ENCODE measurements at places on chromosomes 3 and 15.

GRCh38 chr15:57923750-57924149 is 141.8 kb downstream of the ALDH1A2 start:
- DNase-seq = no peak

GRCh38 chr15:40841741-40842140 is 2.1 kb upstream of the SPINT1 start:
- DNase-seq = no peak

GRCh38 chr3:50003824-50004223 is 63.9 kb downstream of the RBM6 start:
- DNase-seq = no peak

DNA sequence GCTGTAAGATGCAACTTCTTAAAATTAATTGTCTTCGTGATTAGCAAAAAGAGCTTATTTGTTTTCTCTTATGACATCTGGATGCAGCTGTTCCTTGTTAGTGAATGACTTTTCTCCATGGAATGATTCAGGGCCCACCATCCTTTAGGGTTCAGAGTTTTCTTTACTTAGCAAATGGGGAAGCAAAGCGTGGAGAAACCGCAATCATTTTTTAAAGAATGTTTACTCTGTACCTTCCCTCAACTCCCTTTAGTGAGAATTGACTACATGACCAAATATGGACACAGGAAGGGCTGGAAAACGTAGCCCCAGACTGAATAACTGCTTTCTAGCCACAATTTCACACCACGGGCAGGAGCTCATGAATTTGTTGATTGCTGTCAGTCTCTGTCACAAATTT is 130.1 kb downstream of the EDEM1 start:
- no peak for DNase-seq

GRCh38 chr3:13158871-13159270 is 85.6 kb upstream of the IQSEC1 start:
- no peak for DNase-seq

- DNase-seq = peak; percentile 10
These were observed 25.2 kb downstream of the EOMES start for GRCh38 chr3:27696906-27697305.

DNA sequence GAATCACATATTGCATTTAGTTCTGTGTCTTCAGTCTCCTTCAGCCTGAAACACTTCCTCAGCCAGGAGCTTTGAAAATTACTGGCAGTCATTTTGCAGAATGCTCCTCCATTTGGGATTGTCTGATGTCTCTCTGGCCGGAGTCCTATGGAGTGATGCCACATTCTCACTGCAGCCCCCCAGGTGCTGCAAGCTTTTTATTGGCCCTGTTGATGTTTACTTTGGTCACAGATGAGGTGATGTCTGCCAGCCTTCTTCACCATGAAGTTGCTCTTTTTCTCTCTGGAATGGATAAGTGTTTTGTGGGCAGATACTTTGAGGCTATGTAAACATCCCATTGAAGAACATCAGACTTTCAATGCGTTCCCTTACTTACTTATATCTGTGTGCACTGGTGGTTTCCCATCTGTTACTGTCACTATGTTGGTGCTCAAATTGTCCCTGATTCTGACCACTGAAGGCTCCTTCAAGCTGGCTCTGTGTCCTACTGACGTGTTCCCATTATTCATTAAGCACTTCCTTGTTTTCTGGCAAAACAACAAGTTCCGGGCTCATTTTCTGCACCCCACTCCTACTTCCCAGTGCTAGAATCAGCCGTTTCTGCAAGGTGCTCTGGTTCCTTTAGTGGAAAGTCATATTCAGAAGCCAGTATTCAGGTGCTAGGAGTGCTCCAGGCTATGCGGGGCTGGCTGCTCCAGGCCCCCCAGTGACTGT is 1.4 kb upstream of the CLEC3B start:
- no peak for DNase-seq

DNA sequence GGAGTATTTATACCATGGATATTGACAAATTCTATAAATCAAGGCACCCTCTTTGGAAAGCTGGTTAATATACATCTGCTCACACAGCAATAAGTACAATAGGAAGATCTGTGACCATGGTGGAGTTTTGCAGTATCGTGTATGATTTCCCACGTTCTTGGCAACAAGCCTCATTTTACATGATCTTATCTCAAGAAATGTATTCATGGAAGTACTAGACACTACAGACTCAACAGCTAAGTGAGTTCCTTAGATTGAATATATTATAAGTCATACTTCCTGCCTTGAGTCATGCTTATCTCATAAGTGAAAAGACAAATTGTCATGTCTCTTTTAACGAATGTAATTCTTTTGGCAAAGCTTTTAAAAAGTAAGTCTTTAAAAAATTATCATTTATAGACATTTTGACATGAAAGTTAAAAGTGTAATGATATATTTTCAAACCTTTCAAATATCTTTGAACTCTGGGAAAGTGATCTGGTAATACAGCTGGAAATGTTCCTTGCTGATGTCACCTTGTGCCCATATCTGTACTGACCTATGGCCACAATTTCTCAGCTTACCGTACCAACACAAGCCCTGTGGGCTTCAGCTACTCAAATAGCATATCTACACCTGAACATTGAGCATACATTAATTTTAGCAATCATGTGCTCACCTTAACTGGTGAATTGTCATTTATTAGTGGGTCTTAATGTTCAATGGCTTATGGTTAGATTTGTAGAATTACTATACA is 130.3 kb upstream of the TMC3 start:
- DNase-seq = no peak

- no peak for DNase-seq
These were observed 149.5 kb downstream of the RYR3 start for GRCh38 chr15:33460166-33460805.

GRCh38 chr15:96326328-96327154 is 4.0 kb upstream of the NR2F2 start:
- peak; percentile 36 for DNase-seq

DNA sequence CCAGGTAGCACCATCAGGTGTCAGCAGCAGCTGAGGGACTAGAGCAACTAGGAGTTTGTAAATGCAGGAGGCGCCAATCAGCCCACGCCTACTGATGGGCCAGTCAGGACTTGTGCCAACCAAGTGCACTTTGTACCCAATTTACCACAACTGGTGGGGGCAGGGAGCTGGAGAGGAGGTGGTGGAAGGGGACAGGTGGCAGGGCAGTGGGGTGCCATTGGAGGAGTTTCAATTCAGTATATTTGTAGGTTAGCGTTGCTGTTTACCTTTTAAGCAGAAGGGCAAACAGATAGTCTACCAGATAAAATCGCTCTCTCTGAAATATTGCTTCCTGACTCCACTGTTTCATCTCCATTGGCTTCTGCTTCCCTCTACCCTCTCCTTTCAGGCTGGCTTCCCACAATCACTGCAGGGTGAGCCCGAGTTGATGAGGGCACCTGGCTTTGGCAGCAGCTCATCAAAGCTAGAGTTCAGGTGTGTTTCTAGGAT is 75.7 kb downstream of the TRIM69 start:
- peak; percentile 100 for DNase-seq

- DNase-seq = peak; percentile 89
These were observed 34.0 kb downstream of the LYZL4 start for GRCh38 chr3:42376344-42376798.

All from NCI-H69 (cell line).